ENCODE measurements at places on chromosomes 12 and 14.
A peak's percentile ranks its signal among the peaks of the same experiment; 100 is the strongest.

- no peak for DNase-seq
Observed at GRCh38 chr12:132124766-132125425, 19.2 kb downstream of the DDX51 start.

DNA sequence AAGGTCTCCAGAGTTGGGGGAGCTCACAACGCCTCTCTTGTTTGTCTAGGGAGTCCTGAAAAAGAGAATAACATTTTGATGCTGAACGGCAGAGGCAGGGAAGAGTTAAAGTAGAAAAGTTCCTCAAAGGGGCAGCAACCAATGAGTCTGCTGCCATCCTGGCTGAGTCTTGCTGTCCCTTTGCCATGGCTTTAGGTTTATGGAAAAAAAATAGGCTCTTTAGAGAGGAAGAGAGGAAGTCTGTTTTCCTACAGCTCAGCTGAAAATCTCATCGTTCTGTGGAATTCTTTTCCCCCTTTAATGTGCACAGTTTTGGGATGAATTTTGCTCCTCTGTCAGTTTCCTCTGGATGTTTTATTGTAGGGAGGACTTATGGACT, 314.8 kb upstream of the TBX3 start:
- no peak for DNase-seq

GRCh38 chr12:132601171-132601883, 9.1 kb downstream of the LRCOL1 start:
- DNase-seq, result no peak

- DNase-seq, result no peak
Observed at GRCh38 chr12:76898442-76898841, 19.6 kb upstream of the CSRP2 start.

GRCh38 chr12:63396135-63396534, 245.1 kb upstream of the AVPR1A start:
- no peak for DNase-seq

DNA sequence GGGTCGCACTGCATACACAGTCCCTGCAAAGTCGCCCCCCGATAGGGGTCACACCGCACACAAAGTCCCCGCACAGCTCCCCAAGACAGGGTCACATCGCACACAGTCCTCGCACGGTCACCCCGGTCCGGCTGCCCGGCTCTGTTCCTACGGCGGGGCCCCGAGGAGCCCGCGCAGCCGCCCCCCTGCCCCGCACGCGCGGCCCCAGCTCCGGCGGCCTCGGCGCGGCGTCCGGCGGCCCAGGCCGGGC, 300 bp downstream of the SSH1 start:
- DNase-seq, result no peak

- no peak for DNase-seq
Observed at GRCh38 chr12:114140576-114140975, 174.5 kb upstream of the RBM19 start.

- DNase-seq, result no peak
Observed at GRCh38 chr14:105154476-105154871, 14.1 kb downstream of the JAG2 start.

- DNase-seq, result no peak
Observed at GRCh38 chr12:39610436-39611025, 9.1 kb downstream of the ABCD2 start.

DNA sequence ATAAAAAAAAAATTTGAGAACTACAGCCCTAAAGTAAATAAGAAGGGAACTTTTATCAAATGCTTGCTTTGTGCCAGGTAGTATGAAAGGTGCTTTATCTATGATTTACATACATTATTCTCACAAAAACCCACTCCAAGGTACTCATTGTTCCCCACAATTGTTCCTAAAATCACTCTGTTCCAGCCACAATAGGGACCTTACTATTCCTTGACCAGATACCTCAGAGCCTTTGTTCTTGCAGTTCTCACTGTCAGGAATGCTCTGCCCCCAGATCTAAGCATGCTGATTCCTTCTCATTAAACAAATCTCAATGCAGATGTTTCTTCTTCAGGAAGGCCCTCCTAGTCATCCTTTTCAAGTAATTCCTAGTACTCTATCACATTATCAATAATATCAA, 60.2 kb downstream of the PPP1R12A start:
- no peak for DNase-seq

DNA sequence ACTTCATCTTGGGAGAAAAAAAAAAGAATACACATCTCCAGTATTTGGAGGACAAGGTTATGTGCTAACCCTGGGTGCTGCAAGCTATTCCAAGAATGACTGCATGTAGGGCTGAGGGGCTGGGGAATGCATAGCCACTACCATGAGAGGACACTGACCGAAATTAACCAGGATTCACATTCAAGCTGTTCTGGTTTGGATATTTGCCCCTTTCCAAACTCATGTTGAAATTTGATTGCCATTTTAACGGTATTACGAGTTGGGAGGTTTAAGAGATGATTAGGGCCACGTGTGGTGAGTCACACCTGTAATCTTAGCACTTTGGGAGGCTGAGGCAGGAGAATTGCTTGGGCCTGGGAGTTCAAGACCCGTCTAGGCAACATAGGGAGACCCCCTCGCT, 18.5 kb upstream of the MARK3 start:
- DNase-seq, result no peak

GRCh38 chr12:11738450-11738849, 89.0 kb downstream of the ETV6 start:
- DNase-seq, result no peak

GRCh38 chr12:38555620-38556591, 239.3 kb downstream of the ALG10B start:
- DNase-seq, result no peak

- no peak for DNase-seq
Observed at GRCh38 chr14:32986791-32987540, 48.3 kb downstream of the NPAS3 start.

GRCh38 chr12:14310866-14311265, 54.6 kb upstream of the ATF7IP start:
- no peak for DNase-seq

GRCh38 chr14:75247286-75247922, 31.2 kb upstream of the FOS start:
- no peak for DNase-seq

- peak; percentile 61 for DNase-seq
Observed at GRCh38 chr12:119423285-119423684, 88.8 kb downstream of the CCDC60 start.

DNA sequence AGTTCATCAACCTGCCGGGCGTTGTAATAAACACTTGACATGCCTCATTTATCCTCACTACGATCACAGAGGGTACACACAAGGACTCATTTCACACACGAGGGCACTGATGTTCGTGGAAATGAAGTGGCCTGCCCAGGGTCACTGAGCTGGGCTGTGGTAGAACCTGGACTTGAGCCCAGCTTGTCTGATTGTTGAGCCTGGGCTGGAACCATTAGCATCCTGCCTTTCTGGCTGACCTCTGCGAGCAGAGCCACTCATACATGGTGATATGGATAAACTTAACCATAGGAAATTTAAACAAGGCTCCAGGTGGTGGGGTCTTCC, 16.6 kb upstream of the JDP2 start:
- no peak for DNase-seq

DNA sequence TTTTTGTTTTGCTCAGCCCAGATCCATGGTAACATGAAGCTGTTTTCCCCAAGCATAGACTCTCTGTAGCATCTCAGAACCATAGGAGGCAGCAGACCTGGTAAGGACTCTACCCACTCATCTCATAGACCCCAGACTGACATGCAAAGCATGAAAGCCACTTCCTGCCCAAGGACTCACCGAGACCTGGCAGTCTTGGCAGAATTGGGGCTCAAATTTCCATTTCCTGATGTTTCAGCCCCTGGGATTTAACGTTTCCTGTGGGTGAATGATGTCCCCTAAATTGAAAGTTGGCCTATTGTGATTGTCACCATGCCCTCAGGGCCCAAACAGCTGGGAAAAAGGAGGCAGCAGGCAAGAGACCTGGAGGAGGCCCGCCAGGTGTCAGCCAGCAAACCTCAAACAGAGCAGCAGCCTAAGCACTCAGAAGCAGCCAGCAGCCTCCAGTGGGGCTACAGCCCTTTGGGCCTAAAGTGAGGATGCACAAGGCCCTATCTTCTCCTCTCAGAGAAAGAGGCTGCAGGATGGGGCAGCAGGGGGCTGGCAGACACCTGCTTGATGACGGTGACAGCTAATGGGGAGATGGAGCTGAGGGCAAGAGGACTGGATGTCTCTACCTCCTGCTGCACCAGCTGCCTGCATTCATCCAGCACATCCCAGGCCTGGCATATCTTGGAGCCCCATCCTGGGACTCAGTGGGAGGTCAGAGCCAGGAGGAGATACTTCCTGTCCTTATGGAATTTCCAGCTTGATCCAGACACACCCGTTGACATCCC, 8.5 kb downstream of the KRT85 start:
- no peak for DNase-seq
